GM12878 (cell line): ENCODE measurements at places on chromosomes 7 and 10. TPM values are rescaled to one million over a fixed set of nuclear protein-coding genes. Genes with fewer than 3 reads are reported as not detected.

LRRN3 gene
- polyA plus RNA-seq: 0.31 TPM in 1 of 2 replicates, not detected in the other

PSAP gene
- 291 and 296 TPM in 2 replicates for polyA plus RNA-seq

ZCWPW1 gene
- 3.9 and 5.8 TPM in 2 replicates for polyA plus RNA-seq

HABP2 gene
- polyA plus RNA-seq: not detected in 2 replicates

GIGYF1 gene
- polyA plus RNA-seq: 8.1 and 10.1 TPM in 2 replicates

CFAP46 gene
- 0.03 TPM in 1 of 2 replicates, not detected in the other for polyA plus RNA-seq

TMEM176B gene
- polyA plus RNA-seq: 0.21 TPM in 1 of 2 replicates, not detected in the other

EVX1 gene
- not detected in 2 replicates for polyA plus RNA-seq

DOCK1 gene
- polyA plus RNA-seq: not detected in 2 replicates

ADAM8 gene
- polyA plus RNA-seq: 24.2 and 28.4 TPM in 2 replicates

CTTNBP2 gene
- polyA plus RNA-seq: not detected in 2 replicates

APBB1IP gene
- polyA plus RNA-seq: 23.7 and 27.2 TPM in 2 replicates

ANKRD7 gene
- polyA plus RNA-seq: 0.31 and 0.37 TPM in 2 replicates

PON1 gene
- not detected in 2 replicates for polyA plus RNA-seq

SPDYE2B gene
- 0.36 and 0.59 TPM in 2 replicates for polyA plus RNA-seq

AKR1E2 gene
- polyA plus RNA-seq: not detected in 2 replicates

PLPP4 gene
- polyA plus RNA-seq: not detected in 2 replicates
